Hematopoietic multipotent progenitor cell (in vitro differentiated cells): ENCODE measurements at places on chromosomes 13 and 19. TPM values are rescaled to one million over a fixed set of nuclear protein-coding genes. Genes with fewer than 3 reads are reported as not detected.

Gene TRAPPC5
- total RNA-seq: 52.0 TPM

Gene NALCN
- not detected for total RNA-seq

Gene EDNRB
- 0.27 TPM for total RNA-seq

Gene METTL21C
- total RNA-seq: not detected

Gene DMRTC2
- total RNA-seq: not detected

Gene PIN1
- total RNA-seq: 62.7 TPM
